Bone marrow (tissue), 2 donors: ENCODE measurements at places on chromosomes 4 and X.
A peak's percentile ranks its signal among the peaks of the same experiment; 100 is the strongest.

DNA sequence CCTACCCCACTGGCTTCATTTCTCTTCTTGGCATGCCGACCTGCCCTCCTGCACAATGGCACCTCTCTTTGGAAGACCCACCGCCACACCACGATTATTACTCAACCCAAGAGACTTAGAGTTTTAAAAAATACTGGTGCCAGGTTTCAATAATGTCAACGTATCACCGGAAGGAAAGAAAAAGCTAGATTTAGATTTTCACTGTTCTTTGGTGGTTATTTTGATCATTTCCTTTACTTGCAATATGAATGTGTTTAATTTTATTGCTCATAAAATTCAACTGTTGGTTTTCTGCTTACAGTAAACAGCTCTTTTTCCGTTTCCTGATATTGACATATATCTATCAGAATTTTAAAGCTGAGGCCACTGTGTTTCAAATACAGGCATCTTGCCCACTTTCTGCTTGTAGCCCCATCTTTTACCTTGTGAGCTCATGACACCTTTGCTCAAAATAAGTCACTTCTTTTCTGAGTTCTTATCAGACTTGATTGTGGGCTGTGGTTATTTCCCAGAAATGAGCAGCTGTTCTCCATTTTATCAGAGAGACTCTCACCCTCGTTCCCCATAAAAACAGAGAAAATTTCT lies 439.1 kb downstream of the INPP4B start:
- no peak for DNase-seq

GRCh38 chrX:65674204-65674893 lies 6.9 kb downstream of the MSN start:
- DNase-seq, result peak; percentile 63

- DNase-seq, result no peak
These were observed 4.8 kb downstream of the NOP14 start for GRCh38 chr4:2958446-2958845.

- DNase-seq, result no peak
These were observed 706.1 kb upstream of the EPHA5 start for GRCh38 chr4:66376396-66376795.

GRCh38 chrX:84046403-84046984 lies 141.5 kb downstream of the RPS6KA6 start:
- no peak for DNase-seq

DNA sequence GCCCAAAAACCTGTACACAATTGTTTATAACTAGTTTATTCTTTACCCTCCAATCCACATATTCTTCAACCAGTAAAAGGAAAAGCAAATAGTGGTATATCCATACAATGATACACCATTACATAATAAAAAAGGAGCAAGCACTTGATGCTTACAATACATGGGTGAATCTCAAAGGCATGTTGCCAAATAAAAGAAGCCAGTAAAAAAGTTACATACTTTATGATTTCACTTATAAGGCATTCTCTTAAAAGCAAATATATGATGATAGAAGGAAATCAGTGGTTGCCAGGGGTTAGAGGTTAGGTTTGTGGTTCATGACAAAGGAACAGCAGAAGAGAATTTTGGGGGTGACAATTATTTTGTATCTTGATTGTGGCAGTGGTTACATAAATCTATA lies 896.1 kb upstream of the LCORL start:
- no peak for DNase-seq

DNA sequence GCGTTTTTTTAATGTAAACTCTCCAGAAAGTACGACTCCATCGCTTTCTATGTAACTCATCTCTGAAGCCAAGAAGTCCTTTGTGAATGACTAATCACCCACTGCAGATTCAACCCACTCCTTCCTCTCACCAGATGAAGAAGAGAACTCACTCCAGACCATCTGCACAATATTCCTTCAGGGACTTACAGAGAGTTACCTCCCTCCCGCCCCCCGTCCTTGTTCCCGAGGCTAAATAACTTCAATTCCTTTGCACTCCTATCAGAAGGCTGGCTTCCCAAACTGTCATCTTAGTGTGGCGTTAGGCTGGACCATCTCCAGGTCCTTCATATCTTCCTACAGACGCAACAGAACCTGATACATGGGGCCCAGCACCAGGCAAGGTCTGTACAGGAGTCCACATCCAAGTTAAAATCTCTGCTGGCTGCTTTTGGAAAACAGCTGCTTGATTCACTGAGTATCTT lies 82.4 kb downstream of the AFAP1 start:
- DNase-seq, result no peak

DNA sequence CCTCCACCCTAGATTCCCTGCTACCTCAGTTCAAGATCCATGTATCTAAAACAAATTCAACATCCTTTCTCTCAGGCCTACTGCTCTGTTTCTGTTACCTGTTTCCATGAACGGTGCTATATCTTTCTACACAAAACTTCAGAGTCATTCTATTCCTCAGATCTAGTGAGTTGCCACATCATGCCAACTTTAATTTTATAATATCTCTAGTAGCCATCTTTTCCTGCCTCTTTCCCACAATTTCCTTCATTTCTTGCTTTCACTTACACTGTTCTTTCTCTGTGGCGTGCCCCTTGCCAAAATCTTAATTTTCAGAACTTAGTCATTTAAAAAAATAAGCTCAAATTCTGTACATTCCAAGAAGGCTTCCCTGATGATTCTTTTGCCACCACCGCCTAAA lies 15.2 kb downstream of the GUCY1A1 start:
- DNase-seq, result peak; percentile 71

- no peak for DNase-seq
These were observed 23.5 kb downstream of the NDP start for GRCh38 chrX:43949669-43950068.

- no peak for DNase-seq
These were observed 61.6 kb upstream of the NOCT start for GRCh38 chr4:138953961-138954371.

DNA sequence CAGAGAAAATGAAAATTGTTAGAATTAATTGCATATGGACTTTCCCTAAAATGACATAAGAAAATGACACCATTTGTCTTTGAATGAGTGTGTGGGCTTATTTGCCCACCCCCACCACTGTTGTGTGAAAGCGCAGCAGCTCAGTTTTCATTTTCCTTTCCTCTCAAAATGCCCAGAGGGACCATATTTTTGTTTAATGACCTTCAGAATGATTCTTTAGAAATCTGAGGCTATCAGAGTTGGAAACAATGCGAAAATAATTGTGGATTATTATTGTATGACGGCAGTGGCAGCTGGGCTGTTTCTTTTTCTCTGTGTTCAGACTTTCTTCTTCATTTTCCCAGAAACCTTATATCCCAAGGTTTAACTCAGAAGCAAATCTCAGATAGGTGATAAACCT lies 44.6 kb upstream of the TEX13A start:
- DNase-seq, result no peak

- no peak for DNase-seq
These were observed at the start of gene MAGEA10 for GRCh38 chrX:152138388-152138784. TSS of gene MAGEA10 (minus strand) at chrX:152138577. CDS start at chrX:152135620, 2,957 bp downstream.

DNA sequence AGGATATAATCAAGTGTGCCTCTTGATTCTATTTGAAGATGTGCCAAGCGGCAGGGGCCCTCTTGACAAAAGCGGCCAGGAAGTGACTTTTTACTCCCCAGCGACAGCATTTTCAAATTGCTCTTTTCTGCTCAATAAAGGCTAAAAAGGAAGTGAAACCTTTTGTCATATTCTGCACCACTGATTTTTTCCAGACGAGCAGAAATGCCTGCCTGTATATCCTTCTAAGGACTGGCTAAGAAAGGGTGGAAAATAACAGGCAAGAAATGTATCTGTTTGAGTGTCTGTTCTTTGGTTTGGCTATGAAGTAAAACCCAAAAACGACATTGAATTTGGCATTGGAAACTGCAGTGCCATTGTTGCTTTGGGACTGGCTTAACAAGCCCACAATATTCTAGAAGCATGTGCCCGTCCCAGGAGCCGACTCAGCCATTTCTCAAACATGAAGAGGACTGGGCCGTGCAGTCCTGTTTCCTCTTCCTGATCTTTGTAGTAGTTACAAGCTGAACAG lies 25.4 kb downstream of the TMSB4X start:
- peak; percentile 11 for DNase-seq
